ENCODE measurements at places on chromosomes 7 and 10.
A peak's percentile ranks its signal among the peaks of the same experiment; 100 is the strongest.

GRCh38 chr10:91313-91712, 42.2 kb upstream of the TUBB8 start:
- no peaks in the 10 kb centered on the region for H3K36me3 ChIP-seq
- peaks cover 30% of the 10 kb centered on the region for H3K4me1 ChIP-seq
- H3K4me3 ChIP-seq = no peak overlapping the region
- DNase-seq = peak; percentile 89

DNA sequence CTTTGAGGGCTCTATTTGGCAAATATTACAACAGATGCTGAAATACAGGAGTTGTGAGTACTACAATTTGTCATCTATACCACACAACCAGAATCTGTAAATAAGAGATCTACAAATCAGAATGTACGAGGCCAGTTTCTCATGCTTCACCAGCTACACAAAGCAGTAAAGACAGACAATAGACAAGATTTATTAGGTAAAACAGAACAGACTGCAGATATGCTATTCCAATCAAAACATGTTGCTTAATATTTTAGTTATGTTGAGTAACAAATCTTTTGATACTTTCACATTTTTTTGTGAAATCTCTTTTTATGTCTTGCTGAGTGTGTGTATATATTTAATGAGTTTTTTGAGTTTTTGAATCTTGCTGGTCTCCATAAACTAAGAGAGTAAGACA, 109.1 kb downstream of the CHCHD3 start:
- H3K27me3 ChIP-seq = no peaks in the 10 kb centered on the region
- no peak for DNase-seq
- H3K27ac ChIP-seq = no peak overlapping the region
- H3K36me3 ChIP-seq = no peaks in the 10 kb centered on the region

DNA sequence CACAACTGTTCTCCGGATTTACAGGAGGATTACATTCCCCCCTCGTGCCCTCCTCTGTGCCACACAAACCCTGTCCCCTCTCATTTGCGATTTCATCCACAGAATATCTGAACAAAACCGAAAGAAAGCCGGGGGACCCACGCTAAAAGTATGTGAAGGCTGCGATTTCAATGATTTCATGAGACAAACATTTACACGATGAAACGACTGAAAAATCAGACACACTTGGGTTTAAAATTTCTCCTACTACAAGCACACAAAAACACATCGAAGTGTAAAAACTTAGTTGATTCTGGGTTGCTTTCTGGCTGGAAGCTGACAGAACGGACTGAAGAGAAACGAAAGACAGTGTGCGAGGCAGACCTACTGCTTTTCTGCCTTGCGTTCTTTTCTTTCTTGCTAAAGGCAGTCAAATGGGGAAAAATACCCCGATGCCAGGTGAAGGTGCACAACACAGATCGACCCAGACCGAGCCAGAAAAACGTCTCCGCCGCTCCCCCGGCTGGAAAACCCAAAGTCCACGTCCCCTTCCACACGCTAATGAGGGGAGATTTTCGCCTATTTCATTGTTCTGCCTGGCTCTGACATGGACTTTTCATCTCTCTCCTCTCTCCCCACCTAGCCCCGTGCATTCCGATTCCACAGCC, 1.2 kb downstream of the HIPK2 start:
- H3K36me3 ChIP-seq = no peaks in the 10 kb centered on the region
- H3K4me1 ChIP-seq = peaks cover 21% of the 10 kb centered on the region
- peak overlapping the region; percentile 94 for H3K27ac ChIP-seq
- H3K27me3 ChIP-seq = no peaks in the 10 kb centered on the region
- peak overlapping the region; percentile 89 for H3K4me3 ChIP-seq
- DNase-seq = peak; percentile 45

DNA sequence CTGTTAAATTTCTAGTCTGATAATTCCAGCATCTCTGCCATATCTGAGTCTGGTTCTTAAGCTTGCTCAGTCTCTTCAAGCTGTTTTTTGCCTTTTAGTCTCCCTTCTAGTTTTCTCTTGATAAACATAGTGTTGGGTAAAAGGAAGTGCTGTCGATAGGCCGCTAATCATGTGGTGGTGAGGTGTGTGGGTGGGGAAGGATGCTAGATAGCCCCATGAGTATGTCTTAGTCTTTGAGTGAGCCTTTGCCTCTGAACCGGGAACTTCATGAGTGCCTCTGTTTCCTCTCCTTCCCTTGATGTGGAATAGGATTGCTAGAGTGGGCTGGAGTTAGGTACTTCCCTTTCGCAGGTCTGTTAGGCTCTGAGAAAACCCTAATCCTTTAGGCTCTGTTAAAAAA, 441.8 kb downstream of the INHBA start:
- H3K27ac ChIP-seq = no peak overlapping the region
- no peak for DNase-seq
- H3K4me3 ChIP-seq = no peak overlapping the region
- H3K4me1 ChIP-seq = no peaks in the 10 kb centered on the region
- H3K36me3 ChIP-seq = no peaks in the 10 kb centered on the region

DNA sequence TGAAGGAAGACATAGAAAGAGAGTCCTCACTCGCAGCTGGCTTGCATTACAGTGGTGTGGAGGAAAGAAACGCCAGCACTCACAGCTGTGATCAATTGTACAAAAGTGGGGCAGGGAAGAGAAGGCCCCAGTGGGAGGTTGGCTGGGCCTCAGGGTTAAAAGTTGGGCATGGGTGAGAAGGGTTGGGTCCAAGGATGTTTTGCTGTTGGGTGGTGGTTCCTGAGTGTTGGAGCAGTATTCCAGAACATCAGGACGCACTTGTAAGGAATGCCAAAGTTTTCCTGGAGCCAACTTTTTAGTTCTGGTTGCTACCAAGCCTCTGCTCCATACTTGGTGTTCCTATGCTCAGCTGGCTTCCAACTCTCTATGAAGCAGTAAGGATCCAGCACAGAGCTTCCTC, 55.4 kb upstream of the MKRN1 start:
- no peak overlapping the region for H3K4me3 ChIP-seq
- no peaks in the 10 kb centered on the region for H3K36me3 ChIP-seq
- no peak overlapping the region for H3K27ac ChIP-seq
- no peaks in the 10 kb centered on the region for H3K27me3 ChIP-seq
- no peaks in the 10 kb centered on the region for H3K4me1 ChIP-seq
- no peak for DNase-seq

DNA sequence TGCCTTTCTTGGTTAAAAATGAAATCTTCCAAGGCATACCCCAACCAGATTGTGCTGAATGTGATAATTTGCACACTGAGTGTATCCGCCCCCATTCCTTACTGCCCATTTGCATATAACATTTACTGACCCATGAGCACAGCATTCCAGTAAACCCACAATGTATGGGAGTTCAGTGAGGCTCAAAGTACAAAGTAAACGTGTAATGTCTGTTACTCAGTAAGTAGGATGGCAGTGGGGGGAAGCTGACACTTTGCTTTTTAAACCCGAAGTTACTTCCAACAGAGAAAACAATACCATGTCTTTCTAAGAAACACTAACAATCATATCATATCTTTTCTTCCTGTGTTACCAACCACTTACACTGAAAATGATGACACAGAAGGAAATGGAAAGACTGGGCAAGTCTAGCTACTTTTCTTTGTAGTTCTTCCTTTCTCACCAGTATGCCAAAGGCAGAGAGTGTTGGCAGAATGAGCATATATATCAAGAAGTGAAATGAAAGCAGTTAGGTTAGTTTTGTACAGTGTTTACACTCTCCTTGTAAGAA, 27.1 kb upstream of the SOSTDC1 start:
- no peak for DNase-seq
- no peak overlapping the region for H3K27ac ChIP-seq
- no peaks in the 10 kb centered on the region for H3K36me3 ChIP-seq
- no peak overlapping the region for H3K4me3 ChIP-seq
- no peaks in the 10 kb centered on the region for H3K4me1 ChIP-seq

DNA sequence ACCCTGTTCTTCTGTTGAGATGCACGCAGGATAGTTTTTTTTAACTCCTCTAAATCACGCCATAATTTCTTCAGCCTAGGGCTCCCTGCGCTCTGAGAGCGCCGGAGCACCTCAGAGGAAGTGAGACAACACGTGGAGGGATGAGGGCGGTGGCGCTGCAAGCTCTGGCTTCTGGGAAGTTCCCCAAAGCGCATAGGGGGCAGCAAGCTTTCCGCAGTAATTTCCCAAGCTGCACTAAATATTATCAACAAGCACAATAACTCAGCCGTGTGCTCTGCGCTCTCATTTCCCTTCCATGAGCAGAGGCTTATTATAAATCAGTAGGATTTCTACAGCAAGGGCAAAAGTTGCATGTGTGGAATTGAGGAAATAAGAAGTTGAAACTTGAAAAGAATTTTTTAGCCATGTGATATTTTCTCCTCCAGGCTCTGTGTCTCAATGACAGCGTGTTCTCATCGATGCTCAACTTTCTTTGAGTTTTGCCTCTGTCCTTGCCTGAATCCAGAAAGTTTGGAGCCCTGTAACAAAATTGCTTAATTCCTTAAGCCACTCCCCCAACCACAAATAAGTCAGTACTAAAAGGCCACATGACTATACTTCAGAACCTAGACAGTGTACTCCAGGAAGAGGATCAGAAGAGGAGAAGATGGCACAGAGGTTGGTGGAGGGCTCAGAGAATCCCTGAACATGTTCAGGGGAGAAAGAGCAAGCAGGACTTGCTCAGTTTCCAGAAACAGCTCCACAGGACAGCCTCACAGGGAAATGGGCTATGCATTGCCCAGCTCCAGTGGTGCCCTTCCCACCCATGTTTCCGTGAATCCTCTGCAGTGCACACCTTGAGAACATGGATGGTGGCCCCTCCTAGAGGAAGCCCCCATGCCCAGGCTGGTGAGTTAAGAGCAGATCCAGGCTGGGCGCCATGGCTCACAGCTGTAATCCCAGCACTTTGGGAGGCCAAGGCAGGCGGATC, 221.5 kb upstream of the GHITM start:
- no peaks in the 10 kb centered on the region for H3K4me1 ChIP-seq
- peak; percentile 30 for DNase-seq
- H3K4me3 ChIP-seq = no peak overlapping the region
- H3K36me3 ChIP-seq = no peaks in the 10 kb centered on the region
- no peak overlapping the region for H3K27ac ChIP-seq

- no peak overlapping the region for H3K27ac ChIP-seq
- peaks cover 54% of the 10 kb centered on the region for H3K36me3 ChIP-seq
- no peaks in the 10 kb centered on the region for H3K27me3 ChIP-seq
- peaks cover 7% of the 10 kb centered on the region for H3K4me1 ChIP-seq
- no peak overlapping the region for H3K4me3 ChIP-seq
Observed at GRCh38 chr7:100575206-100575631, 1.5 kb upstream of the SAP25 start.

DNA sequence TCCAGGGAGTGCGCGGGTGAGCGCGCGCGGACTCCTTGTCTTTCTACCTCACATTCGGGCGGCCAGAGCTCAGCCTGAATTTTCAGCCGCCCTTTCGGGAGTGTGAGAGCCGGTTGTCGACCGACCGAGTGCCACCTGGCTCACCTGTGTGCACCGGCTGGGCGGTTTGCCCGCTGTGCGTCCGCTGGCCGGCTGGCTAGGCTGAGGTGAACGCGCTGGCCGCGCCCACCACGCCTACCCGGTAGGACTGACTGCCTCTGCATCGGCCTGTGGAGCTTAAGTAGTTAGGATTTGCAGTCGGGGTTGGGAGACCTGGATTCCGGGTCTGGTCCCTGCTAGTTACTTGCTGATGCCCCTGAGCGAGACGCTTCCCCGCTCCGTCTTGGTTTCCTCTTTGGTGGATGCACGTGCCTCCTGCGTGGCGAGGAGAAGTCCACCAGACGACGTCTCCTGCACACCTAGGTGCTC, 553 bp downstream of the TSPAN15 start:
- no peaks in the 10 kb centered on the region for H3K27me3 ChIP-seq
- peaks cover 22% of the 10 kb centered on the region for H3K4me1 ChIP-seq
- peak; percentile 82 for DNase-seq
- no peaks in the 10 kb centered on the region for H3K36me3 ChIP-seq

DNA sequence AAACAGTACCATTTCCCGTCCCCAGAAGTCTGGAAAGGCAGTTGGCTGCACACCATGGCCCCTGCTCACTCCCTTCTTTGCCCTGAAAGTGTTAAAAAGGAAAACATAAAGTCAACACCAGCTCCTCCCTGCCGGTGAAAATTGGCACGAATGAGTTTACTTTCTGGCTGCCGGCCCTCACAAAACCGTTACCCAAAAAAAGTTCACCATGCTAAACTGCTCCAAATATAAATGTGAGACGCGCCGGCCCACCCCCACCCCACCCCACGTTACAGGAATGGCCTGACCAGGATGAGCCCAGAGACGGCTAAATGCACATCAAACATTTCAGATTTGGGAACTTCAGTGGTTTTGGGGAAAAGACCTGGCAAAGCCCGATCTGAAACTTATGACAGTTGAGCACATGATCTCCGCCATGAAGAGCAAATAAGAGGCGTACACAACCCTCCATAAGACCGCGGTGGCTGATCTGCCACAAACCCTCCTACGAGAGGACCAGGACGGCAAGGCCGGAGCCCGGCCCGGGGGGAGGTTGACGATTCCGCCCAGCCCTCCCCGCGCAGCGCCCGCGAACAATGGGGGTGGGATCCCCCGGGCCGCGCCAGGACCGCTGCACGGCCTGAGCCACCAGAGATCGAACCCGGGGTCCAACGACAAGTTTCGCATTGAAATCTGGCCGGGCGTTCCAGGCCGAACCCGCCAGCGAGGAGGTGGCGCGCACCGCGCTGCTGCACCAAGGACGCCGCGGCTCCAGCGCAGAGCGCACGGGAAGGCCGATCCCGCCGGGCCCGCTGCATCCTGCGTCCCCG, 952 bp downstream of the DIP2C start:
- peaks cover 7% of the 10 kb centered on the region for H3K4me1 ChIP-seq
- no peaks in the 10 kb centered on the region for H3K36me3 ChIP-seq
- DNase-seq = peak; percentile 48
- no peaks in the 10 kb centered on the region for H3K27me3 ChIP-seq

GRCh38 chr7:137961200-137962177, 40.4 kb downstream of the CREB3L2 start:
- no peak for DNase-seq
- peaks cover 85% of the 10 kb centered on the region for H3K4me1 ChIP-seq
- peak overlapping the region; percentile 80 for H3K27ac ChIP-seq
- H3K4me3 ChIP-seq = no peak overlapping the region
- H3K36me3 ChIP-seq = no peaks in the 10 kb centered on the region
- no peaks in the 10 kb centered on the region for H3K27me3 ChIP-seq

DNA sequence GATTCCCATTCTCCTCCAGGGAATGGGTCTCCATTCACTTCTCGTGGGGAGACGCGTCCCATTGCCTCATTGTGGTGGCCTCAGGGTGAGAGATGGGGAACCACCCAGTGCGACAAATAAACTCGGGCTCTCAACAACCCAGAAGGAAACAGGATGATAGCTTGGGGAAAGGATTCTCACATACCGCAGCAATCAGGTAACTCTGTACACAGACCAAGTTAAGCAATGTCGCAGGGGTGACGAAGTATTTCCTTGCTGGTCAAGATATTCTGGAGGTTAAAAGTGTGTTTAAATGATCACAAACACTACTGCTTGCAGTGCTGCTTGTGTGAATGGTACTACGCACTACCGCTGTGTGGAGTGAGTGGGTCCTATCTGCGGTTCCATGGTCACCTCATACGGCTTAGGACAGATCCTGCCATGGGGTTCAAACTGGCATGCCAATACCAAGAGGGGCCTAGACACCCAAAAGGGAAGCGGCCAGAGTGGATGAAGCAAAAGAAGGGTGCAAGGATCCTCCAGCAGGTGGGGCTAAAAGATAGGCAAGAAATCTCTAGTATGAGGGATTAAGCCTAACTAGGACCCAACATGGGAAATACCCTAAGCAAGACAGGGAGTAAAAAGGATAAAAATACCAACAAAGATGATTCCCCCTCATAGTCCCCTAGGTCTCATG, 143.8 kb upstream of the TMEM106B start:
- H3K27ac ChIP-seq = no peak overlapping the region
- H3K4me3 ChIP-seq = no peak overlapping the region
- no peaks in the 10 kb centered on the region for H3K27me3 ChIP-seq
- H3K36me3 ChIP-seq = no peaks in the 10 kb centered on the region

- H3K27ac ChIP-seq = no peak overlapping the region
- peaks cover 16% of the 10 kb centered on the region for H3K4me1 ChIP-seq
- H3K4me3 ChIP-seq = no peak overlapping the region
- H3K36me3 ChIP-seq = no peaks in the 10 kb centered on the region
- no peak for DNase-seq
Observed at GRCh38 chr7:139918480-139918879, 89.4 kb downstream of the TBXAS1 start.
